ENCODE measurements at places on chromosomes 13 and 19.

GRCh38 chr13:100088644-100089464 is at the start of gene PCCA:
Gene PCCA, plus strand, starts transcription at chr13:100089093. Its CDS starts 28 bp downstream, at chr13:100089121.
- DNase-seq = peak; percentile 64

GRCh38 chr13:106099765-106100164 is 435.7 kb downstream of the EFNB2 start:
- no peak for DNase-seq

GRCh38 chr19:38274739-38275138 is 10.4 kb downstream of the SPINT2 start:
- DNase-seq = no peak

GRCh38 chr19:41373993-41374392 is 2.3 kb upstream of the TMEM91 start:
- no peak for DNase-seq

DNA sequence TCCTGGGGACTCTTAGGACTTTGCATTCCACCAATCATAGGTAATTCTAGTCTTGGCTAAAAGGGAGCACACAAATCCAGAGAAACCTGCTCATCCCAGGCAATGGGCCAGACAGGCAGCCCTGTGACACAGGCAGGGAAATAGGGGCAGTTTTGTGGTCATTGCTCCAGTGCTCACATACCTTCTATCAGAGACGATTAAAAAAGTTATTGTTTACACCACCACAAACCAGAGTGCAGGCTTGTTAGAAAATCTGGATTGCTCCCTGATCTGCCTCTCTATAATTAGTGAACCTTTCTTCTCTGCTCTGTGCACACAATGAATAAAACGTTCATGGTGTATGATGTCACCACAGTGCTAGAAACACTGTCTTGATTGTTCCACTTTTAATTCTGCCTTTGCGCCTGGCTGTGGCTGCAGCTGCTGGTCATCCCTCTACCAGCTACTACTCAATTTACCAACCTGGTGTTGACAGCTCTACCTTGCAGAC is 121.6 kb upstream of the SPATA13 start:
- DNase-seq = no peak

DNA sequence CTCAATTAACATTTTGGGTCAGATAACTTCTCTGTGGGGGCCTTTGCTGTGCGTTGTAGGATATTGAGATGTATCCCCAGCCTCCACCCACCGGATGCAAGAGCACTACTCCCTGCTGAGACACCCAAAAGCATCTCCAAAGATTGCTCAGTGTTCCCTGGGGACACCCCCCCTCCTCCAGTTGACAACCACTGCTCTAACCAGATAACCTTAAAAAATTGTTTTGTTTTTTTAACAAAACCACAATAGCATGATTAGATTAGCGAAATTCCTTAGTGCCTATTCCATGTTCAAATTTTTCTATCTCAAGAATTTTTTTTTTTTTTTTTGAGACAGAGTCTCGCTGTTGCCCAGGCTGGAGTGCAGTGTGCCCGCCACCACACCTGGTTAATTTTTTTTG is 2.6 kb upstream of the EPN1 start:
- no peak for DNase-seq

GRCh38 chr13:107992542-107992941 is 222.8 kb downstream of the LIG4 start:
- DNase-seq = no peak

DNA sequence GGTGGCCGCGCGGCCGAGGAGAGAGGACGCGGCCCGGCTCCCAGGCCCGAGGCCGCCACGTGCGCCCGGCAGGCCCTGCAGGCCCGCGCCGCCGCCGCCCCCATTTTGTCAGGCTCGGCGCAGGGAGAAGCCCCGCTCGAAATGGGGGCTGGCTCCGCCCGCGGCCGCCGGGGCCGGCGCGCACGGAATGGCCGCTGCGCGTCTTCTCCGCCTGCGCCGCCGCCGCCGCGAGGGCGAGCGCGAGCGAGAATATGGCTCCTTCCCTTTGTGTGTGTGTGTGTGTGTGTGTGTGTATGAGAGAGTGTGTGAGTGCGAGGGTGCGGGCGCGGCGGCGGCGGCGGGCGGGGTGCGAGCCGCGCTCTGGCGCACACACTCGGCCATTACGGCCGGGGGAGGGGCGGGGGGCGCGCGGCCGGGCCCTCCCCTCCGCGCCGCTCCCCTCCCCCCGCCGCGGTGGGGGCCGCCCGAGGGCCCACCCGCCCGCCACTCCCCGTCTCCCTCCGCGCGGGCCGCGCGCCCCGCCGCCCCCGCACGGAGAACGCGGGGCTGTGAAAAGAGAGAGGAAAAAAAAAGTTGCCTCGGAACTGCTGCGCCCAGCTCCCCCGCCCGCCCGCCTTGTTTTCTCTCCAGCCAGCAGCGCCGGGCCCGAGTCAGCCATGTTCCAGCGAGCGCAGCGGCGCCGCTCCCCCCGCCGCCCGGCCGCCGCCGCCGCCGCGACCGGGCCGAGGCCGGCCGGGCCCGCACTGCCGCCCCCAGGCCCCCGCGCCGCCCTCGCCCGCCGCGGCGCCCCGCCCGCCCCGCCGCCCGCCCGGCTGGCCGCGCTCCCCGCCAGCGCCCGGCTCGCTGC is 1.0 kb downstream of the HMGB1 start:
- DNase-seq = peak; percentile 86

GRCh38 chr13:34863360-34864135 is 78.5 kb upstream of the NBEA start:
- DNase-seq = no peak

GRCh38 chr19:56838024-56838908 is 2.3 kb downstream of the PEG3 start:
- DNase-seq = no peak

GRCh38 chr13:73303851-73304250 is 245.0 kb downstream of the KLF5 start:
- peak; percentile 6 for DNase-seq

DNA sequence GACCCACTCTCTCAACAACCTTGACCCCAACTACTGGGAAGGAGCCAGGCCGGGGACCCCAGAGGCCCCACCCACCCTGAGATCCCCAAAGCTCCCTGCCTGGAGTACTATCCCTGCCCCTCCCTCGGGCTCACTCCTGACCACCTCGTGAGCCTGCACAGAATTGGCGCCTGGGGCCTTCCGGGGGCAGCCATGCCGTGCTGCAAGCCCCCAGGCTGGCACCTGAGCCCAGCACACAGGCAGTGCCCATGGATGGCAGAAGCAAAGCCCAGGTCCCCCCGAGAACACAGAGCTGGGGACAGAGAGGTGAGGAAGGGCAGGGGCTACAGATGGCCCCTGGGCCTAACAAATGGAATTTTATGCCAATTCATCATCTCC is 13.9 kb downstream of the LSM4 start:
- no peak for DNase-seq

- DNase-seq = no peak
Observed at GRCh38 chr19:15323496-15324235, 8.7 kb downstream of the BRD4 start.

DNA sequence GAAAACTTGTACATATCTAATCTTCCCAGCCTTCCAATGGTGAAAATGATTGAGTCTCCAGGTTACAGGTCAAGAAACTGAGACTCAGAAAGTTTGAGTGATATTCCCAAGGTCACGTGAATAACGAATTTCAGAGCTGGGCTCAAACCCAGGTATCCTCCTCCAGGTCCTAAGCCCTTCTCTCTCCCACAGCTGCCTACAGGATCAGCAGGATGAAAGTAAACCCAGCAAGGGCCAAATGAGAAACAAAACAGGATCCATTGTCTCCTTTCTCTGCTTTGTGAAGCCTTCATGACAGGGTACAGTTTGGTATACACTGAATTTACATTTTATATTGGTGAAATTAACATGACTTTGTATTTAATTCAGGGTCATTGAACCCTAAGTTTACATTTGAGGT is 208.1 kb downstream of the RBM26 start:
- no peak for DNase-seq

DNA sequence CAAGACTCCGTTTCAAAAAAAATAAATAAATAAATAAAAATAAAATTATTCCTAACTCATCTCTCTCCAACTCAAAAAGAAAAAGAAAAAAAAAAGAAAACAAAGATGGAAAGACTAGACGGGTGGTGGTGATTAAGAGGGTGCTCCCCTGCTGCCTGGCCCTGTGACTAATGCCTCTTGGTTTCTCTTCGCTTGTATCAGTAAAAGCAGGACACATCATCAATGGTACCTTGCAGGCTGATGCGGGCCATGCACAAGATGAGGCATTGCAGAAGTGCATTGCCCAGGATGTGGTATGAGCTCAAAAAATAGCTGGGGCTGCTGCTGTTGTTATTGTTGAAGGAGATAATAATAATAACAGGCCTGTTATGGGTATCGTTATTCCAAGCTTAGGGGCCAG is 14.6 kb downstream of the ACER1 start:
- DNase-seq = no peak

DNA sequence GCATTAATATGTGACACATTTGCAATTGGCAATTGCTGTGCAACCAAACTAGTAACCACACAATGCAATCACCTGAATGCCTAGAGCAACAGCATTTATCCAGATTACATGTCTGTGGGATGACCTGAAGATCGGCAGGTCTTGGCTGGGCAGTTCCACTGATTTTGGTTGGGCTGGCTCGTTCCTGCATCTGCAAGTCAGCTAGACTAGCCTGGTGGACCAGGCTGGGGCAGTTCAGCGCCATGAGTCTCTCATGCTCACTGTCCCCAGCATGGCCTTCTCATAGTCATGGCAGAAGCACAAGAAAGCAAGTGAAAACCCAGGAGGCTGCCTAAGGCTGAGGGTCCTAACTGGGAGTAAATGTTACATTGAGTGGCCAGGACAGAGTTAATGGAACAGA is 229.1 kb upstream of the TSHZ3 start:
- no peak for DNase-seq

- DNase-seq = no peak
Observed at GRCh38 chr13:113369189-113369588, 5.3 kb upstream of the GRTP1 start.
